ENCODE measurements at places on chromosomes 3 and 15. TPM values are rescaled to one million over a fixed set of nuclear protein-coding genes. Genes with fewer than 3 reads are reported as not detected.
A peak's percentile ranks its signal among the peaks of the same experiment; 100 is the strongest.

GRCh38 chr3:30314757-30315325, 291.6 kb upstream of the TGFBR2 start:
- no peak for DNase-seq

- DNase-seq: no peak
Measured at GRCh38 chr3:33392144-33392543, 48.1 kb downstream of the UBP1 start.

The TMEM202 gene
- total RNA-seq: not detected

DNA sequence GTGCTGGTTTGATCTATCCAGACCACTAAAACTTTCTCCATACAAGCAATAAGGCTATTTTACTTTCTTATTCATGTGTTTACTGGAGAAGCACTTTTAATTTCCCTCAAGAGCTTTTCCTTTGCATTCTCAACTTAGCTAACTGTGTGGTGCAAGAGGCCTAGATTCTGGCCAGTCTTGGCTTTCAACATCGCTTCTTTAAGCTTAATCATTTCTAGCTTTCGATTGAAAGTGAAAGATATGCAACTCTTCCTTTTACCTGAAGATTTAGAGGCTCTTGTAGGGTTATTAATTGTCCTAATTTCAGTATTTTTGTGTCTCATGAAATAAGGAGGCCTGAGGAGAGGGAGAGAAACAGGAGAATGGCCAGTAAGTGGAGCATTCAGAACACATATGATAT, 234.8 kb upstream of the GADL1 start:
- no peak for DNase-seq

DNA sequence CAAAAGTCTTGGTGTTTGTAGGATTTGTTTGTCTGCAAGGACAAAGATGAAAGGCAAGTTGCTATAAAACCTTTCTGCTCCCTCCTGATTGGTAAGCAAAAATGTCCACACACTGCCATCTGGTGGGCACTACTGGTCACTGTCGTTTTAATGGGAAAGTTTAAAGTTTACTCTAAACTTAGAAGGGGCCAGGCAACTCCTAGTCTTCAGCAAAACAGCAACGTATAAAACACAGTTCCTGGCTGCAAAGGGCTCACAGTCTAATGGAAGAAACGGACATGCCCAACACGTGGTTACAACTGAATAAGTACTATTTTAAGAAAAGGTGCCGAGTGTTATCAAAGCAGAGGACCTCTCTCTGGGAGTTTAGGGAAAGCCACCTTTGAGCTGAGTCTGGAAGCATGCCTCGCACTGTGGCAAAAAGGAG, 23.7 kb upstream of the TPRG1 start:
- DNase-seq: peak; percentile 35

GRCh38 chr3:143825513-143825912, 22.8 kb downstream of the SLC9A9 start:
- DNase-seq: no peak

- DNase-seq: no peak
Measured at GRCh38 chr15:41944313-41944940, 27.9 kb downstream of the EHD4 start.

DNA sequence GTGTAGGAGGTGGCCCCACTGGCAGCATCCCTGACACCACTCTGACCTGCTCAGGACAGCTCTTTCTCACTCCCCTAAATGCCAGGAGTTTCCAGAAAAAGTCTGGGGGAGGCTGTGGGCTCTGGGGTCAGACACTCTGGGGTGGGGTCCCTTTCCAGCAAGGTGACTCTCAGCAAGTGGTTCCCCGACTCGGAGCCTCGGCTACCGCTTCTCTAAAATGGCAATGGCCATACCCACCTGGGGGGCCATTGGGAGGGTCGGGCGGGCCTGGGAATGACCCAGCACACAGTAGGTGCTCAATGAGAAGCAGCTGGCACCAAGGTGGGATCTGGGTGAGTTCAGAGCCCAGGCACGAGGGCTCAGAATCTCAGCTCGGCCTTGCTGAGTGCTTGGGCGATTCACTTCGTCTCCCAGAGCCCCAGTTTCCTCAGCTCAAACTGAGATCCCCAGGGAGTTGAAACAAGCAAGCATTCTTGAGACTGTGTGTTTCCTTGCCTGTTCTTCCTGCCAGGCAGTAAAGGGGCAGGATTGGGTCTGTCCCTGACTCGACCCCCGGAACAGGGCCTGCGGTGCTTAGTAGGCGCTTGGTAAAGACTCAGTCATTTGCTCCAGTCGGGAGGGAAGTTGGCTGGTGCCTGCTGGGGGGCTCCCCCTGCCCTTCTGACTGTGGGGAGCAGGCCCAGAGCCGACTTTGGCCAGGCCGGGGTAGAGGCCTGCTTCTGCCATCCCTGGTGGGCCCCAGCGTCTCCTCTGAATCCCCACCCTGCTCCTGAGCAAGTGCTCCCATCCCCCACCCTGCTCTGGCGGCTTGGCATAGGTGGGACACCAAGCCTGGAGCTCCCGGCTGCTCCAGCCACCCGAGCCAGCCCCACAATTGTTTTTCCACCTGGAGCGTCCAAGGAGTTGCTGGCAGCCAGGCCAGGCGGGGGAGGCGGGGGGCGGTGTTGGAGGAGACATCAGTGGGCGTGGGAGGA, 32.9 kb upstream of the FBLN2 start:
- peak; percentile 60 for DNase-seq

GRCh38 chr3:169701457-169701856, 37.9 kb upstream of the MECOM start:
- no peak for DNase-seq

DNA sequence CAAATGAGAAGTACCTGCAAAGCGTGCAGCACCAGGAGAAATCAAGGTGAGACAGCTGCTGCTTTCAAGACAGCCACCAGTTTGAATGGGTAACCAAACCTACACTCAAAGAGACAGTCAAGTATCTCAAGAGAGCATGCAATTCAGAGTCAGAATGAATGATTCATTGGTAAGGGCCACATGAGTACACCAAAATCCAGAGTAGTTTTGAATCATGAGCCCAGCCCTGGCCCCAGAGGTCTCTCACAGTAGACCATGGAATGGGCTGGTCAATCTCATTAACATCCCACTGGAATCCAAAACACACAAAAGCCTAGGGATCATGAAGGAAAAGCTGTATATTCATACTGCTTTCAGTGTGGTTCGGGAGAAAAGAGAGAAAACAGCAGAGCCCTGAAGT, 242.8 kb downstream of the TBL1XR1 start:
- no peak for DNase-seq

The LMAN1L gene
- not detected for total RNA-seq

All from H7 (cell line).